ENCODE measurements at places on chromosomes 4 and X.
A peak's percentile ranks its signal among the peaks of the same experiment; 100 is the strongest.

GRCh38 chrX:95057341-95057740, 1383.3 kb downstream of the FAM133A start:
- H3K27me3 ChIP-seq = no peaks in the 10 kb centered on the region
- no peak overlapping the region for H3K27ac ChIP-seq
- H3K4me3 ChIP-seq = no peak overlapping the region

GRCh38 chrX:137565318-137565904, 516 bp upstream of the ZIC3 start:
- DNase-seq = no peak
- H3K4me1 ChIP-seq = no peaks in the 10 kb centered on the region
- no peak overlapping the region for H3K4me3 ChIP-seq
- no peaks in the 10 kb centered on the region for H3K36me3 ChIP-seq
- peak overlapping the region; percentile 75 for H3K27ac ChIP-seq

GRCh38 chr4:94325835-94326234, 16.8 kb downstream of the HPGDS start:
- H3K36me3 ChIP-seq = no peaks in the 10 kb centered on the region
- H3K4me3 ChIP-seq = no peak overlapping the region
- no peak for DNase-seq
- no peak overlapping the region for H3K27ac ChIP-seq
- no peaks in the 10 kb centered on the region for H3K4me1 ChIP-seq
- H3K27me3 ChIP-seq = no peaks in the 10 kb centered on the region

- no peak overlapping the region for H3K4me3 ChIP-seq
- H3K27me3 ChIP-seq = no peaks in the 10 kb centered on the region
- no peak overlapping the region for H3K27ac ChIP-seq
- DNase-seq = no peak
- H3K4me1 ChIP-seq = no peaks in the 10 kb centered on the region
Measured at GRCh38 chr4:180598281-180598680, 1644.9 kb upstream of the TENM3 start.
